Calu3 (cell line): ENCODE measurements at places on chromosomes 7 and 10.

DNA sequence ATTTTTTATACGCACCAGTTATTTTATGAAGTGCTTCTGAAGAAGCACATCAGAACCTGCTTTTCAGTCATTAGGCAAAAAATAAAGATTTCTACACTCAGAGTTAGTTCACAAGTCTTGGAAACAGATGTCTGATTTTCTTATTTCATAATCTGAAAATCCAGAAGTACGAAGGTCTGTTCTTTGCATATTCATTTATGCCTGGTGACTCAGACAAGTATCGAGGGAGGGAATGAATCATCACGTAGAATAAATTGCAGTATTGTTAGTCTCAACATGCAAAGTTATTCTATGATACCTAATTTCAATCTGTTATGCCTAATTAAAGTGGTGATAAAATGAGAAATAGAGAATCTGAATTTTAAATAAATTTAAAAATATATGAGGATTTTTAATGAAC is 113.6 kb upstream of the SEM1 start:
- DNase-seq = no peak

DNA sequence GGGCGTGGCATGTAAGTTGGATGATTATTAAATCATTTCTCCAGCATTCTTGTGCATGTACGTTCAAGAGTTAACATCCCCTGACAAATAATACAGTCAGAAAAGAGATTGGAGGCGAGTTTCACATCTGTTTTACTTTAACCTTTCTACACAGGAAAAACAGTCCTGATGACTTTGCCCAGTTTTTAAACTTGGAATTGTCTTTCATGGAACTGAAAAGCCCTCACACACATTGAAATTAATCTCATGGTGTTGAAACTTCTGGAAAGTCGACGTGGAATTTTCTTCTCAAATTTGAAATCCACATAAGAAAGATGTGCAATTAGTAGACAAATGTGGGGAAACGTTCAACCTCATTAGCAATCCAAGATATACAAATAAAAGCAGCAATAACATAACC is 31.2 kb upstream of the ZNF438 start:
- no peak for DNase-seq

GRCh38 chr7:25395976-25396375 is 167.7 kb upstream of the NPVF start:
- no peak for DNase-seq

GRCh38 chr10:110074758-110075671 is 67.2 kb downstream of the ADD3 start:
- no peak for DNase-seq

GRCh38 chr7:64183126-64183742 is 23.8 kb upstream of the ZNF735 start:
- DNase-seq = no peak
